Panc1 (cell line): ENCODE measurements at places on chromosomes 16 and 17. TPM values are rescaled to one million over a fixed set of nuclear protein-coding genes. Genes with fewer than 3 reads are reported as not detected.
A peak's percentile ranks its signal among the peaks of the same experiment; 100 is the strongest.

Gene CLEC3A
- 0.23 TPM for total RNA-seq

Gene MCRIP2
- total RNA-seq, result 91.6 TPM

Gene TCAP
- total RNA-seq, result 1.6 TPM

DNA sequence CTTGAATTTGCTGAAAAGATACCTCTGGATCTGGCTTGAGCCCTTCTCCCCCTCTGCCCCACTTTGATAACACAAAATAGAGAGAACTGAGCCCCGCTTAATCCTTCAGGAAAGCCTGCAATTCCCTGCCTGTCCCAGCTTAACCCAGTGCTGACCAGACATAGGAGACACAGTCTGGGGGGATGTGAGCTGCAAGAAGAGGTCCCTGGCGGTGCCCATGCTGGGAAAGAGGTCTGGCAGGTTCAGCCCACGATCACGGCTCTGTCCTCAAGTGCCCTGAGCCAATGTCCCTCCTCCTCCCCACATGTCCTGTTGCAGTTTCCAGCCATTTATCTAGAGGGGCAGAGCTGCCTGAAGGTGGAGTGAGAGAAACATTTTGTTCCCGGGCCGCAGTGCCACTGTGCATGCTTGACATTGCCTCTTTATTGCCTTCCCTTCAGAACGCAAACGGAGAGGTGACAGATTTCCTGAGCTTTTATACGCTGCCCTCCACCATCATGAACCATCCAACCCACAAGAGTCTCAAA is 29.0 kb downstream of the PLCD3 start:
- H3K36me3 ChIP-seq, result peaks cover 6% of the 10 kb centered on the region; the same call in 1 of the 2 replicates
- DNase-seq, result no peak
- H3K4me3 ChIP-seq, result no peak overlapping the region
- H3K4me1 ChIP-seq, result no peaks in the 10 kb centered on the region
- no peak overlapping the region for H3K27ac ChIP-seq

DNA sequence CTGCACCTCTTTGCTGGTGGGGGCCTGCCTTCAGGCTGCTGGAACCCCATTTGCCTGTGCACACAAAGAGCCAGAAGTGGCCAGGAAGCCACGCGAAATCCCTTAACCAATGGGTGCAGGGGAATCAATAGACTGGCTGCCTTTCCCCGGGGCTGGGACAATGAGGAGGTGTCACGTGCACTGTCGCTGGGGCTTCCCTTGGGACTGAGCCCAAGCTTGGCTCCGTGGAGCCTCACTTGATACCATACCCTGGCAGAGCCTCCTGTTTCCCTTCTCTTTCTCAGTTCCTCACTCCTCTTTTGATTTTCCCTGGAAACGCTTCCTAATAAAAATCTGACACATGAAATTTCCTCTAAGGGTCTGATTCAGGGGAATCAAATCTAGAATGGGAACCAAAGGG is 38.8 kb upstream of the C16orf82 start:
- H3K4me1 ChIP-seq, result no peaks in the 10 kb centered on the region
- H3K27ac ChIP-seq, result no peak overlapping the region
- H3K27me3 ChIP-seq, result peaks cover 4% of the 10 kb centered on the region; the same call in 1 of the 2 replicates
- no peaks in the 10 kb centered on the region for H3K36me3 ChIP-seq

Gene CACNG1
- 0.13 TPM for total RNA-seq

DNA sequence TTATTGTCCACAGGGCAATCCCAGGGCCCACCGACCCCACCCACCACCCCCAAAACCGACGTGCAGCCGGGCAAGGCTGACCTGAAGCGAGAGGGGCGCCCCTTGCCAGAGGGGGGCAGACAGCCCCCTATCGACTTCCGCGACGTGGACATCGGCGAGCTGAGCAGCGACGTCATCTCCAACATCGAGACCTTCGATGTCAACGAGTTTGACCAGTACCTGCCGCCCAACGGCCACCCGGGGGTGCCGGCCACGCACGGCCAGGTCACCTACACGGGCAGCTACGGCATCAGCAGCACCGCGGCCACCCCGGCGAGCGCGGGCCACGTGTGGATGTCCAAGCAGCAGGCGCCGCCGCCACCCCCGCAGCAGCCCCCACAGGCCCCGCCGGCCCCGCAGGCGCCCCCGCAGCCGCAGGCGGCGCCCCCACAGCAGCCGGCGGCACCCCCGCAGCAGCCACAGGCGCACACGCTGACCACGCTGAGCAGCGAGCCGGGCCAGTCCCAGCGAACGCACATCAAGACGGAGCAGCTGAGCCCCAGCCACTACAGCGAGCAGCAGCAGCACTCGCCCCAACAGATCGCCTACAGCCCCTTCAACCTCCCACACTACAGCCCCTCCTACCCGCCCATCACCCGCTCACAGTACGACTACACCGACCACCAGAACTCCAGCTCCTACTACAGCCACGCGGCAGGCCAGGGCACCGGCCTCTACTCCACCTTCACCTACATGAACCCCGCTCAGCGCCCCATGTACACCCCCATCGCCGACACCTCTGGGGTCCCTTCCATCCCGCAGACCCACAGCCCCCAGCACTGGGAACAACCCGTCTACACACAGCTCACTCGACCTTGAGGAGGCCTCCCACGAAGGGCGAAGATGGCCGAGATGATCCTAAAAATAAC is 3.0 kb downstream of the SOX9 start:
- H3K27ac ChIP-seq, result peak overlapping the region; percentile 97
- H3K4me1 ChIP-seq, result peaks cover 54% of the 10 kb centered on the region
- DNase-seq, result no peak
- H3K27me3 ChIP-seq, result no peaks in the 10 kb centered on the region
- peak overlapping the region; percentile 76 for H3K4me3 ChIP-seq

Gene KRTAP4-9
- total RNA-seq, result not detected

Gene CDK3
- total RNA-seq, result 11.9 TPM

DNA sequence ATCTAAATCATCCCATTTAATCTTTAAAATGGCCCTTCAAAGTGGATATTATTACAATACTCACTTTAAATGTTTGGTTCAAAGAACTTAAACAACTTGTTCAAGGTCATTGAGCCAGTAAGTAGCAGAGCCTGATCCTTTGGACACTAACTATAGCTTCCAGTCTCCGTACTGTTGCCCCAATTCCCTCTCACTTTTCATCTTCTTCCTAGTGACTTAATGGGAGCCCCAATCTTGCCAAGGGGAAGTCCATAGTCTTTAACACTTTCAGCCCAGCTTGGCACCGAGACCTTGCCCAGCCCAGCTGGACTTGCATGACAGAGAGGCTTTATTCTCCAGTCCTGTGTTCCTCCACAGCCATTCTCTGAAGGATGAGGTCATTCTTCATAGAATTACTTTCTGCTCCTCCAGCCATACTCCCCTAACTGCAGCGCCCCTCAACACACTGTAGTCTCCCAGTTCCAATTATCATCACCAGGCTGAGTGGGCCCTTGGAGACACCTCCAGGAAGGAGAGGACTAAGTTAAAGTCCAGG is 49.2 kb upstream of the NLK start:
- no peak overlapping the region for H3K4me3 ChIP-seq
- no peaks in the 10 kb centered on the region for H3K4me1 ChIP-seq
- H3K36me3 ChIP-seq, result no peaks in the 10 kb centered on the region
- no peak for DNase-seq
- H3K27me3 ChIP-seq, result peaks cover 23% of the 10 kb centered on the region

Gene CAVIN1
- 315 TPM for total RNA-seq

GRCh38 chr17:14306596-14306995 is 5.7 kb downstream of the HS3ST3B1 start:
- no peak overlapping the region for H3K4me3 ChIP-seq
- no peaks in the 10 kb centered on the region for H3K36me3 ChIP-seq
- H3K4me1 ChIP-seq, result no peaks in the 10 kb centered on the region
- peaks cover 5% of the 10 kb centered on the region; the same call in 1 of the 2 replicates for H3K27me3 ChIP-seq
- H3K27ac ChIP-seq, result no peak overlapping the region

- H3K27ac ChIP-seq, result no peak overlapping the region
- H3K4me1 ChIP-seq, result no peaks in the 10 kb centered on the region
- DNase-seq, result no peak
- H3K4me3 ChIP-seq, result no peak overlapping the region
- no peaks in the 10 kb centered on the region for H3K27me3 ChIP-seq
Measured at GRCh38 chr17:30586818-30587595, 109.8 kb downstream of the GOSR1 start.

DNA sequence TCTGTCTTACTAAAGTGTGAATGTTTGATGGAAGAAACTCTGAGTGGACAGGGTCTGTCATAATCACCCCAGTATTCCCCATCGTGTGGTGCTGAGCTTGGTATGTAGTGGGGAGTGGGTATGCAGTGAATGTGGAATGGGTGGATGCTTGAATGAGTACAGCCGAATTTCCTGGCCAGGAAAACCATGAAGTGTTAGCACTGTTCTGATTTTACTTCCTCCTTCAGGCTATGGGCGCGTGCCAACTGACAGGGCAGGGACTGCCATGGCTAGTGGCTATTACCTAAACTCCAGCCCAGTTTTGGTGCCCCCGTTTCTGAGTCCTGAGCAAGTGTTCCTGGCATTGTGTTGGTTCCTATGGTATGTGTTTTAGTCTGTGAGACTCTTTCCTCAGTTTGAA is 48.6 kb downstream of the PRKCA start:
- no peak for DNase-seq
- H3K4me1 ChIP-seq, result peaks cover 82% of the 10 kb centered on the region
- no peak overlapping the region for H3K4me3 ChIP-seq
- no peaks in the 10 kb centered on the region for H3K27me3 ChIP-seq

- no peak overlapping the region for H3K4me3 ChIP-seq
- no peaks in the 10 kb centered on the region for H3K27me3 ChIP-seq
- peak overlapping the region; percentile 99 for H3K27ac ChIP-seq
- H3K36me3 ChIP-seq, result no peaks in the 10 kb centered on the region
- no peak for DNase-seq
Measured at GRCh38 chr17:45171338-45172231, 9.9 kb downstream of the HEXIM2 start.

Gene NLRP1
- 0.57 TPM for total RNA-seq

DNA sequence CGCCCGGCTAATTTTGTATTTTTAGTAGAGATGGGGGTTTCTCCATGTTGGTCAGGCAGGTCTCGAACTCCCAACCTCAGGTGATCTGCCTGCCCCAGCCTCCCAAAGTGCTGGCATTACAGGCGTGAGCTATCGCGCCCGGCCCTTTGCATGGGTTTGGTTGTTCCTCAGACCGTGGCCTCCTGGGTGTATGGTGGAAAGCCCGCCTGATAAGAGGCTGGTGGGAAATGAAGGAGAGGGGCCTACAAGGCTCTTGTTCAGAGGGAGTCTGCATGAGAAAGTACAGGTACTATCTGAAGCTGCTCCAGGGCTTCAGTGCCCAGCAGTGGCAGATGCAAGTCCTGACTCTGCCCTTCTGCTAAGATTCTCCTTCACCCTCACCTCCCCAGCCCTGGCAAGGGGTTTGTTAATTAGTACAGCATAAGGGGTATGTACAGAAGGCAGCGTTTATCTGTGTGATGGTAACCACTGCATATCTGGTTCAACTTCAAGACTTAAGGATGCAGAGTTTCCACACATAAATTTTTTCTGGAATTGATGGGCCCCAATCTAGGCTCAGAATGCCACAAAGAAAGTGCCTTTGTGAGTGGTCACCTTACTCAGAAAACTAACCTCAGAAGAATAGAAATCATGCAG is 24.2 kb downstream of the GRB7 start:
- no peaks in the 10 kb centered on the region; the same call in 1 of the 2 replicates for H3K27me3 ChIP-seq
- no peak overlapping the region for H3K4me3 ChIP-seq
- H3K27ac ChIP-seq, result no peak overlapping the region
- no peak for DNase-seq
- H3K4me1 ChIP-seq, result no peaks in the 10 kb centered on the region

- H3K27ac ChIP-seq, result no peak overlapping the region
- DNase-seq, result no peak
- no peak overlapping the region for H3K4me3 ChIP-seq
- H3K36me3 ChIP-seq, result no peaks in the 10 kb centered on the region
- no peaks in the 10 kb centered on the region for H3K27me3 ChIP-seq
Measured at GRCh38 chr16:78415013-78415412, 315.6 kb downstream of the WWOX start.

- H3K36me3 ChIP-seq, result no peaks in the 10 kb centered on the region
- H3K4me1 ChIP-seq, result no peaks in the 10 kb centered on the region
- H3K27me3 ChIP-seq, result no peaks in the 10 kb centered on the region
- no peak for DNase-seq
Measured at GRCh38 chr17:13067629-13068303, 49.9 kb upstream of the ELAC2 start.

- peak overlapping the region; percentile 84 for H3K27ac ChIP-seq
- no peak for DNase-seq
- no peaks in the 10 kb centered on the region for H3K27me3 ChIP-seq
- H3K4me3 ChIP-seq, result peak overlapping the region; percentile 84
- peaks cover 3% of the 10 kb centered on the region; the same call in 1 of the 2 replicates for H3K4me1 ChIP-seq
Measured at GRCh38 chr17:36938566-36939051, 1.3 kb downstream of the LHX1 start.

GRCh38 chr16:75787440-75787839 is 61.1 kb upstream of the CPHXL start:
- no peaks in the 10 kb centered on the region; the same call in none of the 2 replicates for H3K27me3 ChIP-seq
- H3K4me1 ChIP-seq, result no peaks in the 10 kb centered on the region
- no peak overlapping the region for H3K4me3 ChIP-seq
- DNase-seq, result no peak
- H3K27ac ChIP-seq, result no peak overlapping the region

- H3K36me3 ChIP-seq, result no peaks in the 10 kb centered on the region
- no peak for DNase-seq
- no peaks in the 10 kb centered on the region for H3K4me1 ChIP-seq
- no peak overlapping the region for H3K27ac ChIP-seq
- no peaks in the 10 kb centered on the region for H3K27me3 ChIP-seq
Measured at GRCh38 chr17:45689451-45689850, 94.7 kb upstream of the CRHR1 start.
